ENCODE measurements at places on chromosomes 1 and 21. TPM values are rescaled to one million over a fixed set of nuclear protein-coding genes. Genes with fewer than 3 reads are reported as not detected.

Gene ETV3L
- total RNA-seq, result not detected

Gene ESPN
- total RNA-seq, result not detected

- DNase-seq, result no peak
Observed at GRCh38 chr21:45897191-45898027, 84.2 kb upstream of the COL6A1 start.

- no peak for DNase-seq
Observed at GRCh38 chr1:151130987-151131586, 15.3 kb downstream of the SEMA6C start.

DNA sequence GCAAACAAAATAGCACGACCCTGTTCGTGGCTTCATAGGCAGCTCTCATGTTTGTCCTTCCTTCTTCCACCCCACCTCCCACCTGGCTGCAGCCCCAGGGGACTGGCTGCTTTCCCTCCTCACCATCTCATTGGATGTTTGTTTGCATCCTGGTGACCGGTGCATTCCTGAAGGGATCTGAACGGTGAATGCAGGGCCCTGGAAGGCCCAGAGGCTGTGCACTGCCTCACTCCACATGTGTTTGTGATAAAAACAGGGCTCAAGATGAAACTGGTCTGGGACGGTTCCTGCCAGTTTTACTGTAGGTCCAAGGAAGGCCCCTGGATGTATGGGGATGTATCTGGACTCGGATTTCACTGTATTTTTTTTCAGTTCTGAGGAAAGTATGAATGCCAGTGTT lies 42.8 kb downstream of the CNN3 start:
- peak; percentile 62 for DNase-seq

DNA sequence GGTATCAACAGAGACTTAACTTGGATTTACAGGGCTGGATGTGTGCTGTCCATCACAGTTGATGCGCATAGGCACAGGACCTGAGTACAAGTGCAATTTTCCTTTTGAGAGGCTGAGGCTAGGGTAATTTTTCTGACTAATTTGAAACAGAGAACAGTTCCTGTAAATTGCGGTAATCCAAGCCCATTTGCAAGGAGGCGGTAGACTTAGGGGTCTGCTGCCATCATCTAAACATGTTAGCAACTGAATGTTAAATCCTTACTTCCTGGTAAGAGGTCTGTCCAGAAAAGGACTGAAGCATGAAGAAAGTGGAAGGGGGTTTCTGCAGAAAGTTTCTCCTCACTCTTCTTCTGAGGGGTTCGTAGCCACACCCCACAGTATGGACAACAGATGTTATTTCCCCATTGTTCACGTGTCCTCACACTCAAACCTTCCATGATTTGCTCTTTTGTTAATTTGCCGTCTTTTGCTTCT lies 23.7 kb upstream of the C1orf198 start:
- no peak for DNase-seq

DNA sequence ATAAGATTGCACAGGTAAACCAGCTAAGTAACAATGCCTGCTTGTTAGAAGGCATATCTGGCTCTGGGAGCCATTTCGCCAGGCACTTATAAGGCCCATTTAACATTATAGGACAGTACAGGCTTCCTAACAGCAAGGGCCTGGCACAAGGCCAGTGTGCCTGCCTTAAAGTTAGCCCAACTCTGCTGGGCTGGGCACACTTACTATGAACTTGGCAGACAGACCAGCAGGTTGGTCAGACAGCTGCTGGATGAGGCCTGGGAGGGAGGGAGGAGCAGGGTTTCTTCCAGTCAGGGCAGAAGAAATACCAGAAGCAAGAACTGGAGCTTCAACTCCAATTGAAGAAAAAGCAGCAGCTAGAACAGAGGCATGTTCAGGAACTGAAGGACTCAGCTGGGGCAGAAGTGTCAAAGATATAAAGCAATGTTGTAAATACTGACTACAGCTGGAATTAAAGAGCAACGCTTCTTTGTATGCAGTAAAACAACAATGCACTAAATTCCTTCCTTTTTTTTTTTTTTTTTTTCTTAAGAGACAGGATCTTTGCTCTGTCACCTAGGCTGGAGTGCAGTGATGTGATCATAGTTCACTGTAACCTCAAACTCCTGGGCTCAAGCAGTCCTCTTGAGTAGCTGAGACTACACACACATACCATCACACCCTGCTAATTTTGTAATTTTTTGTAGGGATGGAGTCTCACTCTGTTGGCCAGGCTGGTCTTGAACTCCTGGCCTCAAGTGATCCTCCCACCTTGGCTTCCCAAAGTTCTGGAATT lies 4.9 kb downstream of the CACHD1 start:
- peak; percentile 41 for DNase-seq

DNA sequence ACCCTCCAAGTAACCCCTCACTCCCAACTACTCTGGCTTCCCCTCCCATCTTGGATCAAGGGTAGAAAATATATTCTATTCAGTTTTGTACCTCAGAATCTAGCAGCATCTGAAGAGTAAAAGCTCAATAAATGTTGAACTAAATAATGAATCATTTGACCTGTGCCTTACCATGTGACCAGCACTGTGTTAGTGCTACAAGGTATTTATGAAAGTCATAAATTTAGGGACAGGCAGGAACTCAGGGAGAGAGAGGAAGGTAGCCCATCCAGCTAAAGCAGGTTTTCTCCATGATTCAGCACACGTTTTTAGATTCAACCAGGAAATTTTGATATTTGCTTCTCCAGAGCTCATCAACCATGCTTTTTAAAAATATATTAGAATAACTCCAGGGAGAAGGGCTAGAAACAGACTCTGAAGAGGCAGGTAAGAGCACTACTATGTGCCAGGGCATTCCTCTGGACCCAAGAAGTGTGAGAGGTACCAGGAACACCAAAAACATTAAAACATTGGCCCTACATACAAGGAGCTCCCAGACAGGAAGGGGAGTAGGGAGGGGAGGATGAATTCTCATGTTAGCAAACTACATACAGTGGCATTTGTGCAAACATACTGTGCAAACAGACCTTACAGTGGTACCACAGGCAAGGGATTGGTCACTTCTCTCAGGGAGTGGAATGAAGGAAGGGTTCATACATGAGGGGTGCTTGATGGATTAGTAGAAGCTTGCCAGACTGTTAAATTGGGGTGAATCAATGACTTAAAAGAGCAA lies 64.3 kb downstream of the FYB2 start:
- no peak for DNase-seq

GRCh38 chr1:52641307-52641706 lies 8.3 kb downstream of the SHISAL2A start:
- no peak for DNase-seq

DNA sequence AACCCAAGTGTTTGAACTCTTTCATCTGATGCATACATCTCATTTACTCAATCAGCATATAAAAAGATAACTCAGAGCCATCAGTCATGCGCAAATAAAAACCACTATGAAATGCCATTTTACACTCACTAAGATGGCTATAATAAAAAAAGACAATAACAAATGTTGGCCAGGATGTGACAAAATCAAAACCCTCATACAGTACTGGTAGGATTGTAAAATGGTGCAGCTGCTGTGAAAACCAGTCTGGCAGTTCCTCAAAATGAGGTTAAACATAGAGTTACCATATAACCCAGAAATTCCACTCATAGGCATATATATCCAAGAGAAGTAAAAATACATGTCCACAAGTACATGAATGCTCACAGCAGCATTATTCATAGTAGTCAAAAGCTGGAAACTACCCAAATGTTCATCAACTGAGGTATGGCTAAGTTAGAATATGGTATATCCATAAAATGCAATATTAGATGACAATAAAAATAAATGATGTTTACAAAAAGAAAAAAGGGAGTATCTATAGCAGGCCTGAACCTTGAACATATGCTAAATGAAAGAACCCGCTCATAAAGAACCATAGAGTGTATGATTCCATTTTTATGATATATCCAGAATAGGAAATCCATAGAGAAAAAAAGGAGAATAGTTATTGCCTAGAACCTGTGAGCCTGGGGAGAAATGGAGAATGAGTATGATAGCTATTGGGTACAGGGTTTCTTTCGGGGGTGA lies 265.1 kb downstream of the SIPA1L2 start:
- no peak for DNase-seq

GRCh38 chr1:20721117-20722061 lies 3.6 kb upstream of the KIF17 start:
- no peak for DNase-seq

DNA sequence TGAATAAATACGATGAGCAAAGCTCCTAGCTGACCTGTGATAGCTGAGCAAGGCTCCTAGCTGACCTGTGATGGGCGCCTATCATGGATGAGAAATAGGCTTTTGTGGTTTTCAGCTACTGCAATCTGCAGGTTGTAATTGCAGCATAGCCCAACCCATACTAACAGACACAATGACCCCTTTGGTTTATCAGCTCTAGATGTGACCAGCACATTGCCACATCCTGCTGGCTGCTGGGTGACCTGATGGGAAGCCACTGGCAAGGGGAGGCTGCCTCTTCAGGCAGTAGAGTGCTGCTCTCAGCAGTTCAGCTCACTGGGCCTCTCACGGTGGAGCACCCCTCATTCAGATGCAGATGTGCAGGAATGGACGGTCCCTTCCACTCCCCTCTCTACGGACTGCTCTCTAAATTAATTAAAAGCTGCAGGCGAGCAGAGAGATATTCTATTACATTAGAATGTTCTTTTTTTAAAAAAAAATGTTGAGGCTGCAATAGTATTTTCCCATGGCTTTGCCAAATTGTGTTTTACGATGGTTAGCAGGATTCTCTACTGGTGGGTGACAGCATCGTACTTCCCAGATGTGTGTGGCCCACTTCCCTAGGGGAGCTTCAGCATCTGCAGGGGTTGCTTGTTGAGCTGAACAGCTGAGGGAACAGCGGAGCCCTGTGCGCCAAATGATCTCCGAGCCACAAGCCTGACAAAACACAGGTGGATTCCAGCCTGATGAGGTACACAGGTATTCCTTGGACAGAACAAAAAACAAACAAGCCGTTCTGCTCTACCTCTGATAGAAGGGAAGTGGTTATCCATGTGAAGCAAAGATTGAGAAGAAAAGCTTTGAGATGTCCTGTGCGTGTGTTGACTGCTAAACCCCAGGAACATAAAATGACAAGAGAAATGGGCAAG lies 65.0 kb downstream of the SYT6 start:
- DNase-seq, result no peak

GRCh38 chr1:3539707-3540425 lies 71.4 kb downstream of the MEGF6 start:
- DNase-seq, result peak; percentile 38

DNA sequence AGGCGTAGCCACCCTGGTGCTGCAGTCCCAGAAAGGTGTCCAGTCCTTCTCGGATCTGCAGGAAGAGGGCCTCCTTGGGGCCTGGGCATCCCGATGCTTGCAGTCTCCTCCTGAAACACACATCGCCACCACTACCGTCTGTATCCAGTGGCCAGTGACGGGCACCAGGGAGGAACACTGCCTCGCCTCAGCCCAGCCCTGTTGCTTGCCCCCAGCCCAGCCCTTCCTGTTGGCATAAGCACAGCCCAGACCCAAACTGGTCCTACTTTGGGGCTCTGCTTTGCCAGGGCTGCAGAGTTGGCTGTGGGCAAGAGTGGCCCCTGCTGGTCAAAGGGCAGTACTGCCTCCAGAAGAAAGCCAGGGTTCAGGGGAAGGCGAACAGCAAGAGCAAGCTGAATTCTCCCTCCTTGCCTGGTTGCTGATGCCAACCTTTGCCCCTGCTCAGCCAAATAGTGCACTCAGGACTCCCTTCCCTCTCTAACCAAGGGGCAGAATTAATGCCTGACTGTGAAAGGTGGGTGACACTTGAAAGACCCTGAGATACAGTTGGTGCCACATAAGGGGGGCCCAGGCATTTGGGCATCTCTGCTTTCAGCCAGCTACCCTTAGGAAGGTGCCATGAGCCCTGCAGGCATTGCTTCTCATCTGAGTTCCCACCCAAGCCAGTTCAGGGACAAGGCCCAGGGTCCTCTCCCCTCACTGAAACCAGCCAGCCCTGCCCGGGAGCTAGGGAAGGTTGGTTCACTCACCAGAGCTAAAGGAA lies 11.1 kb upstream of the ARHGEF2 start:
- DNase-seq, result peak; percentile 70

DNA sequence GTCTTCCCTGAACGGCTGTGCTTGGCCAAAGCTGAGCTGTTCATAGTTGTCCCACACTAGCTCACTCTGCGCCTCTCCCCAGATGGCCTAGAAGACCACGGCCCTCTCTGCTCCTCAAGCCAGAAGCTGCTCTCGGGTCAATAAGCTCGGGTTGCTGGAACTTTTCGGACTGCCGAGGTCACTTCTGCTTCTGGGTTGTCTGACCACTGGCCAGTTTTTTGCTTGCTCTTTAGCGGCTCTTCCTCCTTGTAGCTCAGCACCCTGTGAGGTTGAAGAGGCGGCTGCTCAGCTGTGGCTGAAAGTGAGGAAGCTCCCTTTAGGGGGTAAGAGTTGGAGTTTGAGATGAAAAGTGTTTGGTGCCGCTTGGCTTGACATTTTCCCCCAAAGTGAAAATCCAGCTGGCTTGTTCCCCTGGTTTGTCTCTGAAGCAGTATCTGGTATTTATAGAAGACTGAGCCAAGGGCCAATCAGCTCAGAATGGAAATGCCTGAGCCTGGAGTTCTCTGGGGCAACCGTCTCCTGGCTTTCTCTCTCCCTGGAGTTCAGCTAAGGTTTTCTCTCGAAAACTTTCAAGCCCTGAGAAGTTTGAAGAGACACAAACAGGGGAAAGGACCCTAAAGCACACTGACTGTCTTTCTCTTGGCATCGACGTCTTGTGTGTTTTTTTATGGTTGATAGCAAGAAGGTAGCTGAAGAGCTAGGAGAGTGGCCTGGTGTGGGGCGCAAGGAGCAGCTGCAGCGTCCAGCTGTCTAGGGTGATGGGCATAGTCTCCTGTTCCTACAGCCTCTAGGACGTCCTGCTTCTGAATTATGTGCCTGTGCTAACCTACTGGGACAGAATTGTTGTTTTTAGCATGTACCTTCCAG lies 72.0 kb downstream of the SYT6 start:
- DNase-seq, result no peak

DNA sequence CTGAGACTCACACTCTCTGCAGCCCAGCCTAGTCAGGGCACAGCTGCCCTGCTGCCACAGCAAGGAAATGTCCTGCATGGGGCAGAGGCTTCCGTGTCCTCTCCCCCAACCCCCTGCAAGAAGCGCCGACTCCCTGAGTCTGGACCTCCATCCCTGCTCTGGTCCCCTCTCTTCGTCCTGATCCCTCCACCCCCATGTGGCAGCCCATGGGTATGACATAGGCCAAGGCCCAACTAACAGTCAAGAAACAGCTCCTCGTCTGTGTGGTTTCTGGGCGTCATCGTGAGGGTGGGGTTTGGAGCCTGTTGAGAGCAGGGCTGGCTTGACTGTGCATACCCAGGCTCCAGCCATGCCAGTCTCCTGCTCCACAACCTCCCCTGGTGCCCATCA lies 19.5 kb downstream of the FAAH start:
- no peak for DNase-seq

- DNase-seq, result peak; percentile 78
Observed at GRCh38 chr1:152110860-152111514, 4.3 kb downstream of the TCHH start.
